ENCODE measurements at places on chromosomes 7 and 10.

GRCh38 chr7:33428415-33428814 is 299.1 kb downstream of the BBS9 start:
- no peak for DNase-seq

- no peak for DNase-seq
Measured at GRCh38 chr10:3169673-3170072, 2.9 kb downstream of the PITRM1 start.

- DNase-seq: peak; percentile 93
Measured at GRCh38 chr7:152675759-152676636, at the start of gene XRCC2. XRCC2 (minus strand) TSS chr7:152676141; CDS start chr7:152676079, 62 bp downstream.

DNA sequence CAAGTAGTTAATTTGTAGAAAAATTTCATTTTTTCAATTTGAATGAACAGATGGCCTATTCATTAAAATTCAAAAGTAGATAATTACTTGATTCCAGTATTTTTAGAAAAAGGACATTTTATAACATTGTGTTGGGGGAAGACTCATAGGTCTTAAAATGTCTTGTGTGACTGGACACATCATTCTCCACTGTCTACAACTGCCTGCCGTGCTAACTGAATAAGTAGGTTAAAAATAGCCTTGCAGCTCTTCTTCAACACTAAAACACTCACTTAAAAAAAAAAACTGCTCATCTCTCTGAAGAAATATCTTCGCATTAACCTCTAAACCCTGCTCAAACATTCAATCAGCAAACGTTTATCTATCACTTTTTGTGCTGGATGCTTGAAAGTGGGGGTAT is 253.8 kb downstream of the CSTF2T start:
- no peak for DNase-seq

- DNase-seq: no peak
Measured at GRCh38 chr7:139457153-139457946, 26.1 kb downstream of the KLRG2 start.

DNA sequence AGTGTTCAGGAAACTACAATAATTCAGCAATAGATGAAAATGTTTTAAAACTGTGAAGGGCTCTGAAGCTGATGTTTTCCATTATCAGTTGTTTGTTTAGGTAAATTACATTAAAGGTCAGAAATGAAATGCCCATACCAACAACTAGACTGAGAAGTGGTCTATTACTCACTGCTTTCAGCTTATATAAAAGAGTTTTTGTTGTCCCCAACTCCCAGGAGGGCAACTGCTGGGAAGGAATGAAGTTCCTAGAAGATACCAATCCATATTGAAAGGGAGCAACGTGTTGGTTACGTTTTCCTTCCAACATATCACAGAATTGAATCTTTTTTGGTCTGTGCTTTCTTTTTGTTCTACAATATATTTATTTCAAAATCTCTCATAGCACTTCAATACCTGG is 330.6 kb upstream of the LRRN3 start:
- DNase-seq: no peak

DNA sequence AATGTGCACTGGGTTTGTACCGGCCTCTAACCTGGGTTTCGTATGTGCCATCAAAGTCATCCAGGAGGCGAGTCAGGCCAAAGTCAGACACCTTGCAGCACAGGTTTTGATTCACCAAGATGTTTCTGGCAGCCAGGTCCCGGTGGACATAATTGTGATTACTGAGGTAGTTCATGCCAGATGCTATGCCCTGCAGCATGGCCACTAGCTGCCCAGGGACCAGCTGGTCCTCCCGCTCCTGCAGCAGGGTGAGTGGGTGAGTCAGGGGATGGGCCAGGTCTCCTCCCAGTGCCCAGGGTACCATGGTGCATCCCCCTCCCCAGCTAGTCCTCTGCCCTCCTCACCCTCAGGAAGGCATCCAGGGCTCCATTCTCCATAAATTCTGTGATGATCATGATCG is 13.6 kb downstream of the ZYX start:
- no peak for DNase-seq

- DNase-seq: no peak
Measured at GRCh38 chr10:33674986-33675599, 340.6 kb upstream of the NRP1 start.

GRCh38 chr10:97499561-97500296 is 1.0 kb downstream of the UBTD1 start:
- DNase-seq: no peak

- DNase-seq: no peak
Measured at GRCh38 chr7:76356823-76357222, 2.0 kb downstream of the YWHAG start.

GRCh38 chr7:25732766-25733217 is 419.2 kb upstream of the NFE2L3 start:
- no peak for DNase-seq

GRCh38 chr10:49398000-49398861 is 2.3 kb upstream of the DRGX start:
- DNase-seq: peak; percentile 17

DNA sequence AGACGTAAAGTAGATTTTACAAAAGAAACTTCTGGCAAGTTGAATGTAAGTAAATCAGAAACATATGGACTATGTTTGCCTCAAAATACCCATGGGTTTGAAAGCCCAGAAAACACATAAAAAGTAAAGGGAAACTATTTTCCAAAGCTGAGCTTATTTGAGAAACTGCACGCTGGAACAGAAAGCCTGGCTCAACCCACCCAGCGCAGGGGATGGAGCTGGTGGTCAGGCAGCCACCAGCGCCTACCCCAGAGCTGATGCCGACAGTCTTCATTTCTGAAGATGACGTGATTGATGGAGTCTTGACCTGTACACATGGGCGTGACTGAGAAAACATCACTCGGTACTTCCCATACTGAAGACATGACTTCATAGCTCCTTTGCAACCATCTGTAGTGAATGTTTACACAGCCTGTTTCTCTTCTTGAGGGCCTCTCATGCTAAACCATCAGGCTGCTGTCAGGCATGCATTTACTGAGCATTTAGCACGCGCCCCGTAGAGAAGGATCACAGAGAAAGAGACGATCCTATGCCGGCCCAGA is 232.6 kb upstream of the AUTS2 start:
- DNase-seq: no peak

DNA sequence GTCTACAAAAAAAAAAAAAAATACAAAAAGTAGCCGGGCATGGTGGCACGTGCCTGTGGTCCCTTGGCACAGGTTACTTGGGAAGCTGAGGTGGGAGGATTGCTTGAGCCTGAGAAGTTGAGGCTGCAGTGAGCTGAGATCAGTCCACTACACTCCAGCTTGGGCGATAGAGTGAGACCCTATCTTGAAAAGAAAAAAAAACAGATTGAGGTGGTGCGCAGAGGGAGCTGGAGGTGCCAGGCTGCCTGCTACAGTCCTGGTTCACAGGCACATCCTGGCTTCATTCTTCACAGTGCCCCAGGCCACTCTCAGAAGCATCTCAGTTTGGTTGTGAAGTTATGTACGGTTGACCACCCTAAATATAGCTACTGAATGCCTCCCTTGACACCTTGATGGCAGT is 4.8 kb downstream of the MMP21 start:
- DNase-seq: no peak

DNA sequence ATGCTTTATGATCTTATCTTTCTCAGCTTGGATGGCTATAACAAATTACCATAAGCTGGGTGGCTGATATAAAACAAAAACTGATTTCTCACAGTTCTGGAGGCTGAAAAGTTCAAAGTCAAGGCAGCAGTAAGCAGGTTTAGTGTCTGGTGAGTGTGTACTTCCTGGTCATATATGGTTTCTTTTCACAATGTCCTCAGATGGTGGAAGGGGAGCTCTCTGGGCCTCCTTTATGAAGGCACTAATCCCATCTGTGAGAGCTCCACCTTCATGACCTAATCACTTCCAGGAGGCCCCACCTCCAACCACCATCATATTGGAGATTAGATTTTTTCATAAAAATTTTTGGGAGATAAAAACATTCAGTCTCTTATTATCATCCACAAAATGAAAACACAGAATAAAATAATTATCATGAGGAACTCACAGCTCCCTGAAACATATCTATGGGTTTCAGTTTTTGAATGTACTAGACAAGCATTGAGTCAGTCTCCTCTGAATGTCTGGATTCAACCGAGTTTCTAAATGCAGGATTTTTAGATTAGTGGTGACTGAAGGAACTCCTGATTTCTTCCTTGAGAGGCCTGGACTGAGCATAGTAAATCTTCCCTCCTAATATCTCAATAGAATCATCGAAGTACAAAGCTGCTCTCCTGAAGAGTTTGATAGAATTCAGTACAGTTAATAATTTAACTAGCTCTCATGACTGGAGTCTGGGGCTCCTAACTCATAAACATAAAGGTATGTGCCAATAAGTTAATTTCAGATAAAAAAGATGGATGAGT is 8.0 kb downstream of the CDC14C start:
- no peak for DNase-seq

- no peak for DNase-seq
Measured at GRCh38 chr10:99467236-99467999, 37.0 kb upstream of the GOT1 start.

- DNase-seq: no peak
Measured at GRCh38 chr7:130444751-130445407, 4.1 kb upstream of the CEP41 start.
